Stimulated activated CD4-positive, alpha-beta T cell treated with anti-CD3 and anti-CD28 coated beads, Interleukin-1b, Interleukin-23, amount 100 ng/mL, for 1 hour (primary cell): ENCODE measurements at places on chromosomes 12 and 14.

GRCh38 chr14:77037938-77038568 is 9.5 kb upstream of the IRF2BPL start:
- no peak for DNase-seq

GRCh38 chr12:12141000-12141399 is 70.3 kb downstream of the BCL2L14 start:
- DNase-seq: no peak

DNA sequence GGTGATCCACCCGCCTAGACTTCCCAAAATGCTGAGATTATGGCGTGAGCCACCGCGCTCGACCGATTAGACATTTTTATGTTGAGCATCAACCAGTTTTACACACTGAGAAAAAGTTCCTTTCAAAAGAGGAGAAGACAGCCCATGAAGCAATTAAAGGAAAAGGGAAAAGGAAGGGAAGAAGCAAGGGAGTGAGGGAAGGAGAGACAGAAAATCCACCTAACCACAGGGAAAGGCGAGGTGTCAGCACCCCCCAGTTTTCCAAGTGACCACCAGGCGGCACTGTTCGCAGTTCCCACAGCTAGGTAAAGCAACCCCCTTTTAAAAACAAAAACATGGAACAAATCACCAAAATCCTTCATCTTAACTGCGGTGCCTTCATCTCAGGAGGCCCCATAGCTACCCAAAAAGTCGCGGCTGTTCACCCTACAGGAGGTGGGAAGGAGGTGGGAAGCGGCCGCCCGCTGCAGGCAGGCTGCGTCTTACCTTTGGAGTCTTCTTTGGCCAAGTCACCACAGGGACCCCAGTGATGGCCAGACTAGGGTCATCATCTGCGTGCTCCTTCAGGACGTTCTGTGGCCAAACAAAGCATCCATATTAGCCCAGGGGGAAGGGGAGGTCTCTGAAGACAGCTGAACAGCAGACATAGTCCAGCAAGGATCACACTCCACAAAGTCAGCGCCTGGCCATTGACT is 86.6 kb downstream of the KDM2B start:
- peak; percentile 8 for DNase-seq

GRCh38 chr14:65834812-65835211 is 422.3 kb downstream of the FUT8 start:
- DNase-seq: no peak

DNA sequence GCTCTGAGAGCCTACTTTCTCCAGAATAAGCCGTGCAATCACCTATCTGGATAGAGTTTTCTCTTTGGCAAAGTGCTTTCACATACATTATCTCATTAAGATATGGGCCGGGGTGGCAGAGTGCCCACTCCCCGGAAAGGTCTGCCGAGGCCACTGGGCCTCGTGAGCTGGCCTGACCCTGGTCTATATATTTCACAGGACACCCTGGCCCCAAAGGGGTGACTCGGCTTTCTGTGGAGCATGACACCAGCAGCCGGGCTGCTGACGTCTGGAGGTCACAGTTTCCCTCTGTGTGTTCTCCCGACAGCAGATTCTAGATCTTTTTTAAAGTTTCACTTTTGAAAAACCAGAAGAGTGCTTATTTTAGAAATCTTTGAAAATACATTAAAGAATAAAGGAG is 27.9 kb upstream of the ATP2A2 start:
- DNase-seq: no peak
